Adipocyte (in vitro differentiated cells): ENCODE measurements at places on chromosomes 3 and 15.

GRCh38 chr3:170344971-170345370 lies 12.5 kb upstream of the SKIL start:
- DNase-seq: no peak

DNA sequence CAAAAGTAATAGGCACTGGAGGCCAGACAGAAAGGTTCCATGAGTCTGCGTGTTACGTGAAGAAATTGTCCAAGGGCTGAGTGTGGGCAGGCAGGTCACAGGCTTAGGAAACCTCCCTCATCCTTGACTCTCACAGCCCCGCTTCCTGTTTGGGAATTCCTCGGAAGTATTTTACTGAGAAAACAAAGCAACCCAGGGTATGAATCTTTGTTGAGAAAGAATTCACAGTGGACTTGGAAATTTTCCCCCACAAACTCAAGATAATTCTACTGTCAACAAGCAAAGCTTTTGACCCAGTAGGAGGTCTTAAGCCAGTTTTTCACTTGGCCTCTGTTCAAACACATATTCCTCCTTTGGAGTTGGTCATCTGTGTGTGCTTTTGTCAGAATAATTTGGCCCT lies 377.1 kb upstream of the TPM1 start:
- no peak for DNase-seq

GRCh38 chr3:71384388-71384787 lies 199.1 kb downstream of the FOXP1 start:
- no peak for DNase-seq

- DNase-seq: peak; percentile 65
Observed at GRCh38 chr3:157832588-157832987, 273.6 kb downstream of the SHOX2 start.

- DNase-seq: peak; percentile 76
Observed at GRCh38 chr15:78212546-78213424, 21.6 kb downstream of the ACSBG1 start.

DNA sequence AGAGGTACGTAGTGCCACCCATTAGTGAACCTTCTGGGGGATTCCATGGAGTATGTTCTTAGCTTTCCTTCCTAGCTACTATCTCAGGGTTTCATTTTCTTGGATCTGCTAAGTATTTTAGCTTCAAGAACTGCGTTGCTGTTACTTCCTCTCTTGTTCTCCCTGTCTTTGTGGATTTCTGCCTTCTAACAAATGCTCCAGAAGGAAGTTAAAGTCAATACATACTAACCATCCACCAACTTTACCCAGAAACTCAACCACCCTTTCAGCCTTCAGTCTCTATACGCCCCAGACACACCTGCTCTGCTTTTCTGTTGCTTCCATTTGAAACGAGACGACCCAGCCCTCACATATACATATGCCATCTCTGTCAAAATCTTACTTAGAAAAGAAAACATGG lies 2.4 kb upstream of the KLF13 start:
- no peak for DNase-seq

DNA sequence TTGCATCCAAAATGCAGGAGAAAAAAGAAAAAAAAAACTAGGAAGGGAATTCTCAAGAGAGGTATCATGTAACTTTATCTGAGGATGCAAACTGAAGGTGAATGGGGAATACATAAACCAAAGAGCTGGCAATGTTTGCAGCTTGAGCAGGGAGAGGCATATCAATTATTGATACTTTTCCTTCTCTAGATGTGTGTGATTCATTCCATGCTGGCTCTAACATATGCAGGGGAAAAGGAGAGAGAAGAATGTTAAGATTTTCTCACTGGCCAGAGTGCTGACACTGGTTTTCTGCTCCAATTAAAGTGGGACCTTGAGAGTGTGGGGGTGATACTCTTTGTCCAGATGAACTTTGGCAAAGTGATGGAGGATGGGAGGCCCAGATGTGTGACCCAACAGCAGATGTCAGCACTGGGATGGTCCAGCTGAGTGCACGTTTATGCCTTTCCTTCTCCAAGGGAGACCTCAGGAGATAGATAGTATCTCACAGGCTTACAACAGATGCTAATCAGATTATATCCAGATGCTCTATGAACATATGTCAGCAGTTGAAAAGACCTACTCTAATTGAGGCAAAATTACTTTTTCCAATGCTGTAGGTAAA lies 50.0 kb upstream of the PSMD6 start:
- peak; percentile 48 for DNase-seq

DNA sequence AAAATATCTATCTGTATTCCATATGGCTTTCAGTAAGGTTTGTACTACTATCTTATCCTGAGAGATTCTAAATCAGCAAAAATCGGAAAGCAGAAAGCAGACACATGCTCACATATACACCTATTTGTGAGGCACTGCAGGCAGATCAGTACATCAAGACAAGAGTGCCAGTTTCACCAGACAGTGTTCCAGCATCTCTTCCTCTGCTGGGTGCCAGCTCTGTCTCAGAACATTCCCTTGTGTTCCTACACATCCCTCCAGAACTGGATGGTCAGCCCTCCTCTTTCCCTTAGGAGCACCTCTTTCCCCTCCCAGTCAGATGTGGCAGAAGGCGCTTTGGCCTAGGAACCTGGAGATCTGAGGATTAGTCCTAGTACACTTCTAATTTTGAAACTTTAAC lies 121.3 kb upstream of the IL12A start:
- no peak for DNase-seq

- no peak for DNase-seq
Observed at GRCh38 chr3:54988302-54988837, 60.5 kb upstream of the LRTM1 start.

- peak; percentile 78 for DNase-seq
Observed at GRCh38 chr3:196979545-196979944, 10.9 kb upstream of the PIGZ start.
